NCI-H446 (cell line): ENCODE measurements at places on chromosomes 7 and 10.
A peak's percentile ranks its signal among the peaks of the same experiment; 100 is the strongest.

DNA sequence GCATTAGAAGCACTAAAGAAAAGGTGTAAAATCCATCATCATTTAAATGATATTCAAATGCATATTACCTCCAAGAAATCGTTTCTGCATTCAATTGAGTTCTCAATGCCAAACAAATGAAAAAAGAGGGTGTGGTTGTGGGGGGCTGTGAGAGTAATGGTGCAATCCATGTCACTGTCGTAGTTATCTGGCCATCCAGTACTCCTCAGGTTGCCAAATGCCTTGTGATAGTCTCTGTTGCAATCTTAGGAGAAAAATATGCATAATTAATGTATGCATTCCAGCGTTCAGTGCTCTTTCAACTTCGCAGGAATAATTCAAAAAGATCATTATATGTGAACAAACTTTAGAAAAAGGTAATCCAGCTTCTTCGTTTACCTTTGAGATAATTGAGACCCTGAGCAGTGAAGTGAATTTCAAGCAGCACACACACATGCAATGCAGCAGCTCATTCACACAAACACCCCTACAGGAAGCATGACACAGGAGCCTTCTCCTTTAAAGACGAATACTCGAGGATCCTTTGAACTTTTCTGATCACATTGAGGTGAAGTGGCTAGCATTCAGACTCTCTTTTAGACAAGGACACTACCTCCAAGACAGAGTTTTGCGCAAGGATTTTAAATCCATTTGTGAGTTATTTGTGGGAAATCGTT lies 73.4 kb downstream of the OR13A1 start:
- no peak for DNase-seq

DNA sequence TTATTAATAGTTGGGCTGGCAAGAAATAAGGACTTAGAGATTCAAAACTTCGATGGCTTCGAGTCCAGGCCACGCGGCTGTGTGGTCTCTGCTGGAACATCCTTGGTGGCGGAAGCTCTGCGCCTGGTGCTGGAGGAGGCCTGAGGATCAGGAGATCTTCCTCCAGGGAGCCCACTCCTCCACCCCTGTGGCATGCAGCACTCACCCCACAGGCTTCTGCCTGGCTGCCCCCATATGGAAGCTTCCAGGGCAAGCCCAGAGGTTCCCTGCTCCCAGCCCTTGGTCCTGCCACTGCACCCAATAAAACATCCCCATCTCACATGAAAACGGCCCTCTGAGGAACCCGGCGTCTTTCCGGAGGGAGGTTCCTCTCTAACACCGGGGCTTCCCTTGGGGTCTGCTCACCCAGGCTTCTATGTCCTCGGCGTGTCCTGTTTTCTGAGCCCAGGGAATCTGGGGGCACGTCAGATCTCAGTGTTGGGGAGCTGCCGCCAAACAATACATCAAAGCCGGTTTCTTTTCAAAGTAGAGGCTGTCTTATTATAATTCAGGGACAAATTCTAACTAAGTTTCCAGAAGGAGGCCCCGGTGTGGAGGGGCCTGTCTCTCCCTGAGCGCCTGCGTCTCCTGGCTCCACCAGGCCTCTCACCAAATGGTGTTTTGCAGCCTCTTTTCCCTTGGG lies 32.4 kb downstream of the CALML3 start:
- DNase-seq, result no peak

DNA sequence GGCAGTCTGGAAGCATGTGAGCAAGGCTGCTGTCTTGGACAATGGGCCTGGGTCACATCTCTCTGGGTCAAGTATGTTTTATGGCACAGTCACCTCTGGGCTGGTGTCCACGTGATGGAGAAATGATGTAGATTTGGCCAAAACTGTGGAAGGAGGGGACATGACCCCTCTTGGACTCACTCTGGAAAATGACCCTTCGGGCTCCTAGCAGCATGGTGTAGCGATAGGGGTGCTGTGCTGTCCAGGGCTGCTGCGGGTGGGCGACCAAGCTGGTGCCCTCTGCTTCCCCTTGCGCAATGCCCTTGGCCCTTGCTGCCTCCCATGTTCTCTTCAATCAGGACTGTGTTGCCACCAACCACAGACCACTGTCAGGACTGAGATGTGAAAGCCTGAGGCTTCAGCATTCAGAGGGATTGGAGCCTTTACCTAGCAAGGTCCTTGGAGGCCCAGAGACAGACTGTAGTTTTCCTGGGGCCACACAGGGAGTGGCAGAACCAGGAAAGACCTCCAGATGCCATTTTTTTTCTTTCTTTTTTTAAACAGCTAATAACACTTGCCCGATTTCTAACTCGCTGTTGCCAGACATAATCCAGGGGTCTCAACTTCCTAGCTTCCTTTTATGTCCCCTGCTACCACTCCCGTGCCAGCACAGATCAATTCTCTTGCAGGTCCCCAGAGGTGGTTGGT lies 6.1 kb downstream of the CYP26A1 start:
- DNase-seq, result no peak

DNA sequence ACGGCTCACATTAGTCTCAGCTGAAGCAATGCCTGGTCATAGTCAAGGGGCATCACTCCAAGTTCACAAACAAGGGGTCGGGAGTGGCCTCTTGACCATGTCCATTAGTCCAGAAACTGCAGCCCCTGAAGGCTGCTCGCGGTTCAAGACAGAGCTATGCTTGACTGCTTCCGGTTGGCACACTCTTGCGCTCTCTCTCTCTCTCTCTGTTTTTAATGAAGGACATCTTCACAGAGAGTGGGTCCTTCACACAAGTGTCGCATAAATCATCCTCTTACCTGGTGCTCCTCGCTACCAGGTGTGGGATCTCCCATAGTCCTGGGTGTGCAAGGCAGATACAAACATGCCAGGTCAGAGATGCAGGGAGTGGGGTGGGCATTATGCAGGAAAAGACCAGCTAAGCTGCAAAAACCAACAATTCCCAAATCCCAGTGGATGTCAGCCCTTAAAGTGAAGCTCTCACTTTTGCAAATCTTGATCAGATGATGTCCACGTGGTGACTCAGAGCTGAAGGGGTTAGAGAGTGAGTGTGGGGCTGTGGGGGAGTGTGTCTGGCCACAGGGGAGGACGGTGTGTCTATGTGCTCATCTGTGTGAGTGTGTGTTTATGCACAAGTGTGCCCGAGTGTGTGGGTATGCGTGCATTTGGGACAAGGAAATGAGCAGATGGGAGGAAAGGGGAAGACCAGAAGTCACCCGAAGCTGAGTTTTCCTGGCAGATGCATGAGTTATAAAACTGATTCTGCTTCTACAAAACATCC lies 83.7 kb upstream of the PPP2R2D start:
- DNase-seq, result no peak

GRCh38 chr7:48280100-48280499 lies 108.8 kb downstream of the ABCA13 start:
- no peak for DNase-seq

DNA sequence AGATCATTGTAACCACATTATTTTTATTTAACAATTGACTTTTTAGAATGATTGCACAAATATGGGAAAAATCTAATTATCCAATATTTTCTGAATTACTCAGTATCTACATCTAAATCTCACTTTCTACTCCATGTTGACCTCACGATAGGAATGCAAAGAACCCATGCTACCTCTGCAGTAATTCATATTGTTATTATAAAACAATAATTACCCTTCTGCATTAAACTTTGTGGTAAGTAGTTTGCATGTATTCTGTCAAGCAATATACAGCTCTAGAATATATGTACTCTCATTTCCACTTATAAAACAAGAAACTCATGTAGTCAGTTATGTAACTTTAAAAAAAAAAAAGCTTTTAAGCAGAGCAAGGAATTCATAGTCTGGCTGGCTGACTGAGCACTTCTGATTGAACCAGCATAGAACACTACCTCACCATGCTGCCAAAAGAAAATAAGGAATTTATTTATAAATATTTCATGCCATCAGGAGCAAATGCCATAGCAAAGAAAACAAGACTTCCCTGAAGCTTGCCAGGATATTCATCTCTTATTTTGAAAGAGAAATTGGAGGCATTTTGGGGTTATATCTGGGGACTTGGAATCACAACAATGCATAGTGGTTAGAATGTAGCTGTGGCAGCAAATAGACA lies 895.7 kb downstream of the XPNPEP1 start:
- DNase-seq, result no peak

GRCh38 chr7:24729365-24730017 lies 27.8 kb downstream of the GSDME start:
- DNase-seq, result peak; percentile 21

- DNase-seq, result no peak
Observed at GRCh38 chr10:17001297-17001744, 128.3 kb downstream of the CUBN start.

DNA sequence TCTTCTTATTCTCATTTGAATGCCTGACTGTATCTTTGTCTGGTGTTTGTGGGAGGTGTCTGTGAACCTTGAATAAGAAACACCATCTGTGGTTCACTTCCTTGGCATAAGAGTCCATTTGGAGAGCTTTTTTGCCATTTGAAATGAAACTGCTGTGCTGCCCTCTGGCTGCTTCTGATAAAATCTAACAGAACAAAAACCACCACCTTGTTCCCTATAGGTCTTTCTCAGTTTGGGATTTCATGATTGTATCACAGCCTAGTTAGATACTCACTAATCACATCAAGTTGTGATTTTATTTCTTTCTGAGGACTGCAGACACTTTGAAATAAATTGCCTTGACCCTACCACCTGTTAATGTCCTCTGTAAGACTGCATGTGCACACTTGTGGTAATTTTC lies 102.7 kb upstream of the FAM13C start:
- peak; percentile 0 for DNase-seq

- no peak for DNase-seq
Observed at GRCh38 chr7:76121044-76121443, 73.1 kb downstream of the MDH2 start.

GRCh38 chr7:138519061-138519798 lies 59.2 kb downstream of the TRIM24 start:
- no peak for DNase-seq

GRCh38 chr10:95350219-95350829 lies 59.5 kb upstream of the PDLIM1 start:
- DNase-seq, result no peak

- no peak for DNase-seq
Observed at GRCh38 chr7:4115941-4116610, 566.0 kb upstream of the FOXK1 start.

- no peak for DNase-seq
Observed at GRCh38 chr7:113093561-113093960, 6.9 kb upstream of the GPR85 start.

- no peak for DNase-seq
Observed at GRCh38 chr7:134722786-134723322, 56.6 kb upstream of the CALD1 start.

DNA sequence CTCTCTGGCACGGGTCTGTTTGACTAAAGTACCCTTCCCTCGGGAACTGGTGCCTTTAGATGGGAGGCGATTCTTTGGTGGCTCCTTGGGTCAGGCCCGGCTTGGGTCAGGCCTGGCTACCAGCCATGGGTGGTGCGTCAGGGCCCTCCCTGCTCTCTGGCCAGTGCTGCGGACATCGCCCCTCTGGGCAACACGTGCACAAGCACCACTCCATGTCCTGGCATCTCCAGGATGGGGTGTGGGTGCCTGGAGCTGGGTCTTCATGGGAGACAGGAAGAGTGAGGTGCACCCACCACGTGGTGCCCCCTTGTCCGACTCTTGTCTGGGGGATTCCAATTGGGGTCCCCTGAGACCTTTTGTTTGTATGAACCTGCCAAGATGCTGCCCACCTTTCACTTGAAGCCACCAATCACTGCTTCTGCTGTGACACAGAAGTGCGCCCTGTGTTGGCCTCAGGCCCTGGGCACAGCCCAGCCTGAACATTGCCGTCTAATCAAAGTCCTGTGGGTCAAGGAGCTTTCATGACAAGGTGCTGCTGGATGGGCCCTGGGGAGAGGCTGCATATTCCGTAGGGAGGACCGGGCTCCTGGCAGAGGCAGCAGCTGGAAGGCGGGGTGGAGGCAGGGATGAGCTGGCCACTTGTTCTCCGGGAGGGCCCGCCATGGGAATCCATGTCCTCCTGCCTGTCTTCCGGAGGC lies 11.1 kb upstream of the PWWP2B start:
- DNase-seq, result no peak

- no peak for DNase-seq
Observed at GRCh38 chr10:94846204-94846603, 83.7 kb downstream of the CYP2C19 start.

DNA sequence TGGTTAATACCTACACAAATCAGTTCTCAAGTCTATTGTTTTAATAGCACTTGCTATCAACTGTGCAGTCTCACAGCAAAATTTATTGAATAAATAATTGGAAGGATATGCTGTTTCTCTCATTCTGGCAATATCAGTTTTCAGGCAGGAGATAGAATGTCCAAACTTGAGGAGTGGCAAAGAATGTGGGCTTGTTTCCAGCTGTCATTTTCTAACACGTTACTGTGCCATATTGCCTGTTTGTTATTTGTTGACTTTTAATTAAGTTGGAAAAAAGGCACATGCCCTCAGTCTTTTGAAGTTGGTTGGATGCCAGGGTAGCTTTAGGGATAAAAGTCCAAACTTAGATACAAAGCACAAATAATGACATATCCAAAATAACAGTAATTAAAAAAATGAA lies 52.2 kb downstream of the MAGI2 start:
- DNase-seq, result peak; percentile 28

DNA sequence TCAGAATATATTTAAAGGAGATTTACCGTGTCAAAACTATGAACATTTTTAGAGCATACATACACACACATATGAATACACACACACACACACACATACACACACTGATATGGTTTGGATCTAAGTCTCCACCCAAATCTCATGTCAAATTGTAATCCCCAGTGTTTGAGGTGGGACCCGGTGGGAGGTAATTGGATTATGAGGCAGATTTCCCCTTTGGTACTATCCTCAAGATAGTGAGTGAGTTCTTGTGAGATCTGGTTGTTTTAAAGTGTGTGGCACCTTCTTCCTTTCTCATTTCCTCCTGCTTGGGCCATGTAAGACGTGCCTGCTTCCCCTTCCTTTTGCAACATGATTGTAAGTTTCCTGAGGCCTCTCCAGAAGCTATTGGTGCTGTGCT lies 515.0 kb upstream of the ZMIZ1 start:
- no peak for DNase-seq

DNA sequence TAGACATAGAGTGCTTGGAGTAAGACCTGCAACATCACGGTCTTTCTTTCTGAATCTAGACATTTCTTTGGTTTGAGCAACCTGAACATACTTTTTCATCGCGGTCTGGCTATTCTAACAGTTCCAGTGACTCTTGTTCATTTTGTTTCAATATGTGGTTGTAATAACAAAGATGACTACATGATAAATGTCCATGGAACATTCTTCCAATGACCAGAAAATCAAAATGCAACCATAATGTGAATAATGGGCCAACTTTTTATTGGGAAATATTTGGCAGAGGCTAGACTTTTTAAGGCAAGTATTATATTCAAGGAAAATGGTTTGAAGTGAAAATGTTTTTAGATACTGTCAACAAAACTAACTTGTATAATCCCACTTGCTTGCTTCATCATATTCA lies 282.5 kb downstream of the INHBA start:
- no peak for DNase-seq

GRCh38 chr10:109982123-109982522 lies 25.7 kb upstream of the ADD3 start:
- no peak for DNase-seq

- no peak for DNase-seq
Observed at GRCh38 chr7:85102813-85103350, 84.0 kb downstream of the SEMA3D start.

GRCh38 chr7:155377071-155377837 lies 79.6 kb downstream of the INSIG1 start:
- DNase-seq, result no peak
